Vagina (tissue), 2 donors: ENCODE measurements at places on chromosomes 12 and 14. TPM values are rescaled to one million over a fixed set of nuclear protein-coding genes. Genes with fewer than 3 reads are reported as not detected.

NANOG gene
- 13.3 TPM for total RNA-seq

OR6C2 gene
- not detected for total RNA-seq

P2RX7 gene
- 8.6 TPM for total RNA-seq

GRCh38 chr12:75294797-75295196, 35.3 kb downstream of the CAPS2 start:
- no peak for DNase-seq

- DNase-seq: no peak
Observed at GRCh38 chr14:72519543-72519942, 374.4 kb downstream of the DPF3 start.

GRCh38 chr12:7137908-7138307, 7.7 kb downstream of the CLSTN3 start:
- DNase-seq: no peak

GRCh38 chr12:26128168-26128567, 3.3 kb upstream of the BHLHE41 start:
- no peak for DNase-seq

GRCh38 chr12:13362260-13362841, 165.8 kb downstream of the EMP1 start:
- DNase-seq: no peak

DNA sequence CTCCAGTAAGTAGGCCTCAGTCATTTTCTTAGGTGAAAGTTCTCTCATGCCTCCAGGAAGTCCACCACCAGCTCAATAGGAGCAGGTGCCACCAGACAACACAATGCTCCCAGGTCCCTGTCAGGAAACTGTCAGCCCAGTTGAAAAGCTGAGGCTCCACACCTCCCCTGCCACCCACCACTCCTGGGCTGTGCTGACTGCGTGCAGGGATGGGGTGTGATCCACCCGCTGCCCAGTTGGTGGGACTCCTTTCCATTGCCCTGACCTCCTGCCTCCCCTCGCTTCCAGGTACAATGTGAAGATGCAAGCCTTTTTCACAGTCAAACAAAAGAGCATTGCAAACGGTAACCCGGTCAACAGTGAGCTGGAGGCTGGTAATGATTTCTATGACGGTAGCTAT, 64.8 kb upstream of the RIN3 start:
- no peak for DNase-seq

DNA sequence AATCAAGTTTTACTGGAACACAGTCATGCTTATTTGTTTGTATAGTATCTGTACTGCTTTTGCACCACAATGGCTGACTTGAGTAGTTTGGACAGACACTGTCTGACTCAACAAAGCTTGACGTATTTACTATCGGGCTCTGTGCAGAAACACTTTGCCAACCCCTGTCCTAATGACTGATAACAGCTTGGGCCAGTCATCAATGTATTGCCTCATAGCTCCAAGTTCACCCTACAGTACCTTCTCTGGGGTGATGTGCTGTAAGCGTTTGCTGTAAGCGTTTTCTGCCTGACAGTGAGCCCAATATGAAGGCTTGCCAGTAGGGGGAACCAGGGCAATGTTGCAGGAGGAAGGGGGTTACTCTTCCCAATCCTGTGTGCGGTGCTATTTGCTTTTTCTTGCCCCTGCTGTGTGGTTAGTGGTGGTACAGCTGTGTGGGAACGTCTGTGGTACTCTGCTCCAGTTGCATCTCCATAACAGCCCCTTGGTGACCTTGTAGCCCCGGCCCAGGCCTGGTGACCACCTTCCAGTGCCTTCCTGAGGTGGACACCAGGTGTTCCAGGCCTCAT, 5.4 kb upstream of the CCDC177 start:
- no peak for DNase-seq

DNA sequence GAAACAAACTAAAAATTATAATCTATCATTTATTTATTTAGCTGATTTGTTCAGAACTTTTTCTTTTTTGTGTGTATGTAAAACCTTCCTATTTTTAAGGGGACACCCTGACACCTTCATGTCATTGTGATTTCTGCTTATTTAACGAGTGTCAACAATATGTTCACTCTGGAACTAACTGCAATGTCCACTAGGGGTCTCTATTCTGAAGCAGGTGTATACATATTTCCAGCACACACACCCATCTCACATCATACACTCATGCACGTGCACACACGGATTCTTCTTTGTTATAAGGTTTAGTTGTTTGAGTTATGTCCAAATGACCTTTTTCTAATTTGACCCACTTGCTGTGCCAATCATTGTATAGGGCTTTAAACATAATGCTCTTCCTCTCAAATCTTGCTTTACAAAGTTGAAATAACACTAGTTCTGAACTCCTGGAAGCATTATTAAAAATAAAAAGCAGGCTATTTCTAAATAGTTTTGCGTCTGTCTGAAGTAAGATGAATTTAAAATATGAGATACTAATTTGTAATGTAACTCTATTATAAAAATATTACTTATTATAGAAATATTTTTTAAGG, 15.5 kb downstream of the E2F7 start:
- DNase-seq: no peak

GRCh38 chr12:24905431-24905830, 43.5 kb downstream of the BCAT1 start:
- no peak for DNase-seq

DNA sequence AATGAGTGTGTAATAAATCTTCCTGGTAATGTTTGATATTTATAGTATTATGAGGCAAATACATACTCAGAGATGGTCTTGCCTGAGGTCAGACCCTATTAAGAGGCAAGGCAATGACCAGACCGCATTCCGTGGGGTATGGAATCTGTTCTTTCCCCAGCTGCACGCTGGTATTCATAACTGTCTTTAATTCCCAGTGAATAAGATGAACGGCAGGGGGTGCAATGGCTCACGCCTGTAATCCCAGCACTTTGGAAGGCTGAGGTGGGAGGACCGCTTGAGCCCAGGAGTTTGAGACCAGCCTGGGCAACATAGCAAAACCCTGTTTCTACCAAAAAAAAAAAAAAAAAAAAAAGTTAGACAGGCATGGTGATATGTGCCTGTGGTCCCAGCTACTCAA, 44.6 kb downstream of the ERO1A start:
- DNase-seq: no peak

DNA sequence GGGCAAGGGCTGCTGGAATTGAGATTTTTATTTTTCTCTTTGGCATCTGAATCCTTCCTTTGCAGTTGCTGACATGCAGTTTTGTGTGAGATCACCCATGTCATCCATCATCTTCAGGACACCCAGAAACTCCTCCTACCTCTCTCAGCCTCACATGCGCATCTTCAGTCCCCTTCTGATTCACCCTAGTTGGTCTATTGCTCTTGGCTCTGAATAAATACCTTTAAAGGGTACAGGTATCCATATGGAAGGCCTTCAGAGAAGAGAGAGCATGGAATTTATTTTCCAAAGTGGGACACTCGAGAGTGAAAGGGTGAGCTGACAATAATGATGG, 41.8 kb downstream of the NTF3 start:
- no peak for DNase-seq
